ENCODE measurements at places on chromosomes 6 and 20. TPM values are rescaled to one million over a fixed set of nuclear protein-coding genes. Genes with fewer than 3 reads are reported as not detected.

Gene RAB44
- total RNA-seq = not detected

Gene TCEA2
- 21.5 TPM for total RNA-seq

Gene LRFN2
- total RNA-seq = 0.14 TPM

Gene ANKRD6
- total RNA-seq = 22.9 TPM

Gene COX4I2
- total RNA-seq = not detected

Gene ADGB
- 1.9 TPM for total RNA-seq

DNA sequence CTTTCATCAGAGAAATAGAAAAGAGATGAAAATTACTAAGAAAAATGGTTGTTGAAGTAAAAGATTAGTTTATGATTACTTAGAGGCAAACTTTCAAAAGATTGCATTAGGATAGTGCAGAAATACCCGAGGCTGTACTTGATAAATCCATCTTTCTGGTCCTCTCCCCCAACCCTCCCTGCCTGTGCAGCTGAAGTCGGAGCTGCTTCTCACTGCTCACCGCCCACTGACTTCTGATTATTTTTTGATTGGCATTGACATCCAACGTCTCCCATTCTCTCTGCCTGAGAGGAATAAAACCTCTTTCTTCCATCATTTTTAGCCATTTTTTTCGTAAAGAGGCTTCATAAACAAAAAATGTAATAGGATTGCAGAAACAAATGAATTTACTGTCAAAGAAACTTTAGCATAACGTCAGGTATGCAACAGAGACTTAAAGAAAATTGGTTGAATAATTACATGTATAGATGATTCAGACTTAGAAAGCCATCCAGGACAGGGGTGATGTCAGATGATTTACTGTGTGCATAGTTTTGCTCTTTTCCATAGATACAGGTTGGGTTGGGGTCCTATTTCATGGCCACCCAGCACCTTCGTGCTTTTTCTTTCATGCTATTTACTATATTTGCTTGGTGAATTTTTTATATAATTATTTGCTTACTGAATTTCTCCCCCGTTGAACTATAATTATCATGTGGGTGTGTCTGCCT, 53.6 kb upstream of the EDN3 start:
- H3K4me3 ChIP-seq = no peak overlapping the region
- peaks cover 8% of the 10 kb centered on the region for H3K27me3 ChIP-seq
- no peak for DNase-seq
- H3K36me3 ChIP-seq = no peaks in the 10 kb centered on the region

DNA sequence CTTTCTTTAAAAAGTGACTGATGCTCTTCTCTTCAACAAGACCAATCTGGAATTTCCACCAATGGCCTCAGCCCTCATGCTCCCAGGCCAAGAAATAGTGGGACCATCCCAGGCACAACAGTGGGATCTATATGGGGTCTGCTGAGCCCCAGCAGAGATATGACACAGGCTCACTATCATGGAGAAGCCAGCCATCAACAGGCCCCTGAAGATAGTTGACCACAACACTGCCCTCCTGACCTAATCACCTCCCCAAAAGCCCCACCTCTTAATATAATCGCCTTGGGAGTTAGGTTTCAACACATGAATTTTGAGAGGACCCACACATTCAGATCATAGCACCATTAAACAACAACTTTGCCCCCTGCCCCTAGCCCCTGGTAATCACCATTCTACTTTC, 16.8 kb upstream of the MCM3 start:
- DNase-seq = no peak
- no peaks in the 10 kb centered on the region for H3K4me1 ChIP-seq
- no peaks in the 10 kb centered on the region for H3K27me3 ChIP-seq

GRCh38 chr20:23640671-23641667, 3.2 kb upstream of the CST3 start:
- H3K4me3 ChIP-seq = no peak overlapping the region
- H3K36me3 ChIP-seq = no peaks in the 10 kb centered on the region
- H3K4me1 ChIP-seq = peaks cover 5% of the 10 kb centered on the region
- DNase-seq = no peak
- H3K27me3 ChIP-seq = no peaks in the 10 kb centered on the region

GRCh38 chr20:43690943-43691598, 24.2 kb downstream of the MYBL2 start:
- no peak overlapping the region for H3K27ac ChIP-seq
- no peaks in the 10 kb centered on the region for H3K4me1 ChIP-seq
- H3K36me3 ChIP-seq = no peaks in the 10 kb centered on the region
- DNase-seq = no peak

GRCh38 chr6:41935685-41936072, 5.9 kb downstream of the CCND3 start:
- H3K4me1 ChIP-seq = peaks cover 7% of the 10 kb centered on the region
- H3K27me3 ChIP-seq = no peaks in the 10 kb centered on the region
- H3K36me3 ChIP-seq = no peaks in the 10 kb centered on the region
- no peak overlapping the region for H3K4me3 ChIP-seq
- no peak for DNase-seq
- H3K27ac ChIP-seq = no peak overlapping the region

DNA sequence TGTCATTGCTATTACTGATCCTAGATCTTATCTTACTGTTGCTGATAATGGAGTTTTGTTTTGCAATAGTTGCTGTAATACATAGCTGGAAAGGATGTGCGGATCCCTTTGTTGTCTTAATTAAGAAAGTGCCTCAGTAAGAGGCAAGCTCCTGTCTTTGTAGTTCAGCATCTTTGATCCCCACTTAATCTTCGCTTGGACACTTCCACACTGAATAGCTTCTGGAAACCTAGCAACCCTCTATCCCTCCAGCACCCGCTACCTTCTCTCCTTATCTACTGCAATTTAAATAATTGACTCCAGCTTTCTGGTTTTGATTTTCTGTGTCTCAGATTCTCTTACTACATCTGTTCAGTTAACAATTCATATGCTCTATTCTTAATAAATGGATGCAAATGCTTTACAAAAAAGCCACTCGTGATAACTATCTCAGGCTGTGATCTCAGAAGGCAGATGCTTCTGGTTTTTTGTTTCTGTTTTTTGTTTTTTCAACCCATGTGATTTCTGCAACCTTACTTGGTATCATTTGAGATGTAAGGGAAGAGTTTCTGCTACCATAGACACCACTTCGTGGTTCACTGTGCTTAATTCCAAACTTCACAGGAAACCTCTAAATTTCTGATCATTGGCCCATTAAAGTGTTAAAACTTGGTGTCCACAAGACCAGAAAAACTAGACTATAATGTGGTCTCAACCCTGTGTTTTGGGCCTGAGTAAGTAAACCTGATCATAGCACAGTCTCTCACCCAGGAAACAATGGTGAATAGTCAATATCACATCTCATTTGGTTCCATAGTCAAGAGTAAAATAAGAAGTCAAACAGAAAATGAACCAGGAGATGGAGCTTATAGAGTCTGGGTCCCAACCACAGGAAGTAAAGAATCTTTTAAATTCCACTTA, 352.1 kb upstream of the SOX4 start:
- no peaks in the 10 kb centered on the region for H3K36me3 ChIP-seq
- H3K4me3 ChIP-seq = no peak overlapping the region
- no peak for DNase-seq
- no peaks in the 10 kb centered on the region for H3K4me1 ChIP-seq

GRCh38 chr6:105251689-105252088, 71.9 kb upstream of the POPDC3 start:
- no peaks in the 10 kb centered on the region for H3K27me3 ChIP-seq
- no peak overlapping the region for H3K4me3 ChIP-seq
- H3K27ac ChIP-seq = no peak overlapping the region
- H3K36me3 ChIP-seq = no peaks in the 10 kb centered on the region
- no peak for DNase-seq
- H3K4me1 ChIP-seq = no peaks in the 10 kb centered on the region

GRCh38 chr6:152261179-152261578, 376.0 kb downstream of the SYNE1 start:
- H3K27ac ChIP-seq = peak overlapping the region; percentile 9
- H3K27me3 ChIP-seq = no peaks in the 10 kb centered on the region
- no peak for DNase-seq
- no peak overlapping the region for H3K4me3 ChIP-seq
- H3K4me1 ChIP-seq = no peaks in the 10 kb centered on the region
- no peaks in the 10 kb centered on the region for H3K36me3 ChIP-seq

Measured in uterus (tissue), 4 donors.